Glutamatergic neuron (in vitro differentiated cells): ENCODE measurements at places on chromosomes 12 and 14.

DNA sequence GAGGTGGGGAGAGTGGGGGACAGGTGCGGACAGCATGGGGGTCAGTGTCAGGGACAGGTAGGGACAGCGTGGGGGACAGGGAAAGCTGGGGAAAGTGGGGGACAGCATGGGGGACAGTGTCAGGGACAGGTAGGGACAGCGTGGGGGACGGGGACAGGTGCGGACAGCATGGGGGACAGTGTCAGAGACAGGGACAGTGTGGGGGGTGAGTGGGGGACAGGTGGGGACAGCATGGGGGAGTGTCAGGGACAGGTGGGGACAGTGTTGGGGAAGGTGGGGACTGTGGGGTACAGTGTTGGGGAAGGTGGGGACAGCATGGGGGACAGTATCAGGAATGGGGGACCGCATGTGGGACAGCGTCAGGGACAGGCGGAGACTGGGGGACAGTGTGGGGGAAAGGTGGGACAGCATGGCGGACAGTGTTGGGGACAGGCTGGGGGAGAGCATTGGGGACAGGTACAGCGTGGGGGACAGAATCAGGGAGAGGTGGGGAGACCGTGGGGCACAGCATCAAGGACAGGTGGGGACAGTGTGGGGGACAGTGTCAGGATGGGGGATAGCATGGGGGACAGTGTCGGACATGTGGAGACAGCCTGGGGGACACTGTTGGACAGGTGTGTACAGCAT, 96.1 kb downstream of the TMEM121 start:
- H3K4me3 ChIP-seq = no peak overlapping the region
- no peak overlapping the region for H3K27ac ChIP-seq
- H3K36me3 ChIP-seq = peaks cover 7% of the 10 kb centered on the region
- no peaks in the 10 kb centered on the region for H3K4me1 ChIP-seq
- no peak for DNase-seq
- H3K27me3 ChIP-seq = peaks cover 11% of the 10 kb centered on the region

- no peak overlapping the region for H3K4me3 ChIP-seq
- H3K4me1 ChIP-seq = peaks cover 39% of the 10 kb centered on the region
- no peak for DNase-seq
- no peak overlapping the region for H3K27ac ChIP-seq
Observed at GRCh38 chr12:116855744-116856470, 25.3 kb downstream of the HRK start.

GRCh38 chr12:11524446-11524845, 125.0 kb upstream of the ETV6 start:
- H3K27me3 ChIP-seq = peaks cover 2% of the 10 kb centered on the region
- H3K36me3 ChIP-seq = no peaks in the 10 kb centered on the region
- H3K4me1 ChIP-seq = no peaks in the 10 kb centered on the region
- no peak for DNase-seq
- no peak overlapping the region for H3K27ac ChIP-seq

DNA sequence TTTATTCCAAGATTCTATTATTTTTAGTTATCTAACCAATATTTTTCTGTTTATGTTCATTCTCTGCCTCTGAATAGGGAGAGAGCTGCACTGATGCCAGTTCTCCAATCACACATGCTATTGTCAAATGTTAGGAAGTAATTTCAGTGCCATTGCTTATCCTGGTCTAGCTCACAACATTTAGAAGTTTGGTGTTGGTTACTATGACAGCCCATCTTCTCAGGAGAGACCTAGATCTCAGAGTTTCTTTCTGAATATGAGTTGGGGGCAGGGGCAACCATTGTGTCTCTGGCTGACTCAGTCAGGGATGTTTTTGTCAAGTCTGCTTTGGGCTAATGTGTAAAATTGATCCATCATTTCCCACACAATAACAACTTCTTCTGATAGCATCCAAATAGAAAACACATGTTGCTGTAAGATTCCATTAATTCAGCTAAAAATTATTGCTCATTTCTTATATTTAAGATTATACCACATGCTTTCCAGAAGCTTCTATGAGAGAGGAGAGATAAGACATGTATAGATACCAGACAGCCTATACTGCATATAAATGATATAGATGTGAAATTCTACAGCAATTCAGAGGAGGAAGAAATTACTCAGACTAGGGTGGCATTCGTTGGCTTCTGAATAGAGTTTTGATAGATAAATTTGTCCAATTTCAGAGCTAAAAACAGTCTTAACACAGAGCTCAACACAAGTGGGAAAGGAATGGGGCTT, 64.8 kb downstream of the DACT1 start:
- DNase-seq = no peak
- peaks cover 28% of the 10 kb centered on the region for H3K4me1 ChIP-seq
- no peak overlapping the region for H3K4me3 ChIP-seq
- H3K36me3 ChIP-seq = no peaks in the 10 kb centered on the region

GRCh38 chr14:104957146-104958113, 20.7 kb downstream of the AHNAK2 start:
- H3K4me1 ChIP-seq = no peaks in the 10 kb centered on the region
- peaks cover 8% of the 10 kb centered on the region for H3K36me3 ChIP-seq
- DNase-seq = peak; percentile 6
- peaks cover 10% of the 10 kb centered on the region for H3K27me3 ChIP-seq
- no peak overlapping the region for H3K27ac ChIP-seq

DNA sequence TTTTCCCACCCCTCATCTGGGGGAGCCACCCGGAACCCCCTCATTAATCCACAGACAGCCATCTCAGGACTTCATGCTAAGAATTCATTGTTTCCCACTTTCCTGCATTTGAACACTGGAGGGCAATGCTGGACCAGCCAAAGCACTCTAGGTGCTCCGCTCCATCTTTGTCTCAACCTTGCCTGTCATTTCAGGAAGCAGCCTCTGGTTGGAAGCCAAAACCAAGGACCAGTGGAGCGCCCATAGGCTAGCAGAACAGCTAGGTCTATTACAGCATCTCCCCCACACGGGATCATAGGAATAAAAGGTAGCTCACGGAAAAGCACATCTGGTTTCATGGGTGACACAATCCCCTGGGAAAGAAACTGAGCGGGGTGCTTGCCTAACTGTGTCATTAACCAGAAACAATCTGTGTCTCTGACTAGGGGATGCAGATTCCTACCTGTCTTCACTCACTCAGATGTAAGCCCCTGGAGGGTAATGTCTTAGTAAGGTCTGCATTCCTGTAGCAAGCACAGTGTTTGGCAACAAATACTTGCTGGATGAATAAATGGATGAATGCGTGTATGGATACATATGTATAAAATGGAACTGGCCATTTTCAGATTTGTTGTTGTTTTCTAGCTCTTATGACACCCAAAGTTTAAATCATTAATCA, 197.0 kb downstream of the DAD1 start:
- peak; percentile 66 for DNase-seq
- H3K36me3 ChIP-seq = no peaks in the 10 kb centered on the region
- H3K27ac ChIP-seq = no peak overlapping the region
- peaks cover 6% of the 10 kb centered on the region for H3K4me1 ChIP-seq
- H3K27me3 ChIP-seq = no peaks in the 10 kb centered on the region

DNA sequence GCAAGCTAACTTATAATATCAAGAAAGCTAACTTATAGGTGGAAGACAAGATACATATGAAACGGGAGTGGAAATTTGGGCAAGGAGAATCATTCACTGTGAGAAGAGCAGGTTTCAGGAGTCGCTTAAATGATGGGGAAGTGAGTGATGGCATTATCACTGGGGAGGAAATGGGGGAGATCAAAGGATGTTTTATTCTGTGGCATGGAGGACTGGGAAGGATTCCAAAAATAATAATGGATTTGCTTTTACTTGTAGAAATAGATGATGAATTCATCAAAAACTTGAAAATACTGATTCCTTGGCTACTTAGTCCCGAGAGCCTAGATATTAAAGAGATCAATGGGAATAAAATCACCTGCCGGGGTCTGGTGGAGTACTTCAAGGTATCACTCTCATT, 47.8 kb downstream of the SAV1 start:
- no peak for DNase-seq
- H3K36me3 ChIP-seq = no peaks in the 10 kb centered on the region
- no peaks in the 10 kb centered on the region for H3K27me3 ChIP-seq
- H3K4me3 ChIP-seq = no peak overlapping the region
- H3K4me1 ChIP-seq = no peaks in the 10 kb centered on the region

- DNase-seq = no peak
- no peak overlapping the region for H3K4me3 ChIP-seq
- H3K27me3 ChIP-seq = peaks cover 3% of the 10 kb centered on the region
Observed at GRCh38 chr12:573232-573631, 90.0 kb downstream of the NINJ2 start.

DNA sequence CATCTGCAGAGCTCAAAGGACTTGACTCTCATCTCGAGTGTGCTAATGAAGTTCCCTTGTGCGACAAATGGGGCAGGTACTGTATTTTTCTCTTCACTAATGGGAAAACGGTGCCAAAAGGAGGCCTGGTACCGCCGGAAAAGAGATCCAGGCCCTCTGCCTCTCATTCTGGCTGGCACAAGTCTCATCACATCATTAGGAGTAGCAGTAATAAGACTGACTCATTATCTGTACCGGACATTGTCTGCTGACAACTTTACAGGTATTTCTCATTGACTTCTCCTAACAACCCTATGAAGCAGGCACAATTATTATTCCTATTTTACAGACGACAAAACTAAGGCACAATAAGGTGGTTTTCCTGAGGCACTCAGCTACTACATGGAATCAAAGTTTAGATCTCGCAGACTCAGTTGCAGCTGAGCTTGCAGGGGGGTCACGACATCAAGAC, 668 bp downstream of the APPL2 start:
- H3K27ac ChIP-seq = peak overlapping the region; percentile 89
- H3K27me3 ChIP-seq = peaks cover 3% of the 10 kb centered on the region
- no peaks in the 10 kb centered on the region for H3K36me3 ChIP-seq
- H3K4me3 ChIP-seq = peak overlapping the region; percentile 94
- peaks cover 17% of the 10 kb centered on the region for H3K4me1 ChIP-seq

DNA sequence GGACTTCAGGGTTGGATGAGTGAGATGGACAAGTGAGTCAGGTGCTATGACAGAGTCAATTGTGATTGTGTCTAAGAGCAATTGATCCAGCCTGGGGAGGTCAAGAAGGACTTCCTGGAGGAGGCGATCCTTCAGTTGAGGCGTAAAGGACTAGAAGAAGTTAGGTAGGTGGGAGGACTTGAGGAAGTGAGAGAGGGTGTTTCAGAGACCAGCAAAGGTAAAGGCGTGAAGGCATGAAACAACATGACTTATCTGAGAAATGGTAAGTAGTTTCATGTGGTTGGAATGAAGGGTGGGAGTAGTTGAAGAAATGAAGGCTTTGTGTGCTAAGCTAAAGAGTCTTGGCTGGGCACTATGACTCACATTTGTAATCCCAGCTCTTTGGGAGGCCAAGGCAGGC, 48.9 kb upstream of the PPP1CC start:
- H3K4me3 ChIP-seq = no peak overlapping the region
- H3K27ac ChIP-seq = no peak overlapping the region
- H3K27me3 ChIP-seq = no peaks in the 10 kb centered on the region
- H3K36me3 ChIP-seq = no peaks in the 10 kb centered on the region
- no peak for DNase-seq
- H3K4me1 ChIP-seq = no peaks in the 10 kb centered on the region

GRCh38 chr14:104133496-104133895, 4.9 kb upstream of the KIF26A start:
- H3K27me3 ChIP-seq = peaks cover 8% of the 10 kb centered on the region
- DNase-seq = peak; percentile 10
- H3K4me1 ChIP-seq = peaks cover 2% of the 10 kb centered on the region
- no peak overlapping the region for H3K27ac ChIP-seq
- peaks cover 7% of the 10 kb centered on the region for H3K36me3 ChIP-seq

GRCh38 chr12:25590011-25590721, 37.1 kb upstream of the LMNTD1 start:
- no peak for DNase-seq
- H3K27ac ChIP-seq = no peak overlapping the region
- no peaks in the 10 kb centered on the region for H3K27me3 ChIP-seq
- no peak overlapping the region for H3K4me3 ChIP-seq
- peaks cover 4% of the 10 kb centered on the region for H3K4me1 ChIP-seq
